ENCODE measurements at places on chromosomes 11 and 22. TPM values are rescaled to one million over a fixed set of nuclear protein-coding genes. Genes with fewer than 3 reads are reported as not detected.
A peak's percentile ranks its signal among the peaks of the same experiment; 100 is the strongest.

DNA sequence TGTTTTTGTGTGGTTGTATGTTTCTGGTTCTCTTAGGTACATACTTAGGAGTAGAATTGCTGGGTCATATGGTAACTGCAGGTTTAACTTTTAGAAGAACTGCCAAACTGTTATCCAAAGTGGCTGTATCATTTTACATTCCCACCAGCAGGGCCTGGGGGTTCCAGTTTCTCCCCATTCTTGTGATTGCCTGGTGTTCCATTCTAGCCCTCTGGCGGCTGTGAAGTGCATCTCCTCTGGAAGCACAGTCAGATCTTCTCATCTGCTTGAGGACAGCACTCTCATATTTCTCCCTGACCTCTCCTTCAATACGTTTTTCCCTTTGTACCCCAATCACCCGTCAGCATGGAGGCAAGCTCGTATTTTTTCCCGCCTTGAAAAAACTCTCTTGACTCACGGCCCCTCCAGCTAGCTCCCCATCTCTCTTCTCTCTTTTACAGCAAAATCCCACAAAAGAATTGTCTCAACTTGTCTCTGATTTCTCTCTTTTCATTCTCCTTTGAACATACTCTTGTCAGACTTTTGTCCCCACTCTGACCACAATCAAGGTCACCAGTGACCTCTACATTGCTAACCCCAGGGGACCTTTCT is 56.8 kb upstream of the THY1 start:
- peak; percentile 8 for DNase-seq

DNA sequence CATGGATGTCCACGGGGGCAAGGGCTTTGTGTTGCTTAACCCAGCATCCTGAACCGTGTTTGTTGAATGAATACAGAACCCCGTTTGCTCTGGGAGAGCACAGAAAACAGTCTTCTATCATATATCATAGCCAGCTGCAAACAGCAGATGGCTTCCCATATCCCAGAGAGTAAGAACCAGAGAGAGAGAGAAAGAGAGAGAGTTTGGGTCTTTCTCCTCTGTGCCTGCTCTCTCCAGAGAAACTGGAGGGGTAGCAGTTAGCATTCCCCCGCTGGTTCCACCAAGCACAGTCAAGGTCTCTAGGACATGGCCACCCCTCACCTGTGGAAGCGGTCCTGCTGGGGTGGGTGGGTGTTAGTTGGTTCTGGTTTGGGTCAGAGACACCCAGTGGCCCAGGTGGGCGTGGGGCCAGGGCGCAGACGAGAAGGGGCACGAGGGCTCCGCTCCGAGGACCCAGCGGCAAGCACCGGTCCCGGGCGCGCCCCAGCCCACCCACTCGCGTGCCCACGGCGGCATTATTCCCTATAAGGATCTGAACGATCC is 440 bp upstream of the TIMP3 start:
- DNase-seq: no peak

DNA sequence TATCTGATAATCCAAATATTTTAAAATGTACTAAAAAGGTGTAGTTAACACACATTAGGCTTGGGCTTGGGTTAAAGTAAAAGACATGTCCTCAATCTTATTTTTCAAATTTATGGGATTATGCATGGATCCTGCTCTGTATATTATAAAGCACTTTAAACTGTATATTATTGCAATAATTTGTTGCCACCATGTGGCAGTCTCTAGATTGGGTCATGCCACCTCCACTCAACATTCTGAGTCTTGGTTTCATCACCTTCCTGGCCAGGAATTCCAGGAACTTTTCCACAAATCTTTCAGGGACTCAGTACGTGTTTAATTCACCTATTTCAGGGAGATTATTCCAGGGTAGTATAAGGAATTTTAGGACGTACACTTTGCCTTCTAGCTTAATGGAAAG is 695.5 kb downstream of the FAM181B start:
- no peak for DNase-seq

DNA sequence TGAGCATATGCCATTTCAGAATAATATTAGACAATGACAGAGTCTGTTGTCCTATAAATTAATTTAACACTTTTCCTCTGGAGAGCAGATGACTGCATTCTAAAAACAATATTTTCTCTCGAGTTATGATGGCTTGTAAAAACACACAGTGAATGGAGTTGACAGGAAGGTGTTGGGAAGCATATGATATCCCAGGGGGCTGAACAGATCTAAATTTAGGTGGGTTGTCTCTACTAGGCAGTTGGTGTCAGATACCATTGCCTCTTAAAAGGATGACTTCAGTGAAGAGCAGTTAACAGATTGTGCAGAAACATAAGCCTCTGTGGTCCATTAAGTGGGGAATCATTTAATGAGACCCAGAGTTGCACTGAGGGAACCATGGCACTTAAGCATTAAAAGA is 30.7 kb downstream of the SVIP start:
- no peak for DNase-seq

- no peak for DNase-seq
Measured at GRCh38 chr11:100932474-100933100, 197.0 kb downstream of the PGR start.

GRCh38 chr11:86218125-86219084 is 26.1 kb upstream of the EED start:
- no peak for DNase-seq

Gene PLCB3
- 14.7 TPM for total RNA-seq

DNA sequence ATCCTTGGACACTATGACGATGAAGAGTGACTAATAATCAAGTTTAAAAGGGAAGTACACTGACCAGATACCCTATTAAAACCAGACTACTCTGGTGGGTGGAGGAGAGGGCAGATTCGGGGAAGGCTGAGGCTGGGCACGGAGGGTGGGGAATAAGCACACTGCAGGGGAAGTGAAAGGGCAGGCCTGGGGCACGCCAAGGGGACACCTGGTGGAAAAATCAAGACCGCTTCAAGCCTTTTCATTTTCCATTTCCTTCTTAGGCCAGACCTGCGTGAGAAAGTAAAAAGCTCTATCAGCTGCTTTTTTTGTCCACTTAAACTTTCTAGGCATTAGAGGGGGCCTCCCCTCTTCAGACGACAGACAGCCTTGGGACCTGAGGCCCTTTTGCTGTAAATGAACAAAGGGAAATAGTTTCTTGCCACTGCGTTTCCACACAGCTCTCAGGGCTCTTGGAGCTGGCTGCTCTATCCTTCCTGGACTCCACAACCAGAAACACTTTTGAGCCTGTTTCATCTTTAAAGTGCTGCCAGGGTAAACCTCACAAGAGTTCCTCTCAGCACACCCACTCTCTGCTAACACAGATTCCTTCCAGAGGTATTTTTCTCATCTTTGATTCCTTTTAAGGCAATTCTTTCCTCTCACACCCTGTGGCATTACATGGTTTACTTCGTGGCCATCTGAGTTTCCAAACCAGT is 25.0 kb upstream of the SERPIND1 start:
- no peak for DNase-seq

DNA sequence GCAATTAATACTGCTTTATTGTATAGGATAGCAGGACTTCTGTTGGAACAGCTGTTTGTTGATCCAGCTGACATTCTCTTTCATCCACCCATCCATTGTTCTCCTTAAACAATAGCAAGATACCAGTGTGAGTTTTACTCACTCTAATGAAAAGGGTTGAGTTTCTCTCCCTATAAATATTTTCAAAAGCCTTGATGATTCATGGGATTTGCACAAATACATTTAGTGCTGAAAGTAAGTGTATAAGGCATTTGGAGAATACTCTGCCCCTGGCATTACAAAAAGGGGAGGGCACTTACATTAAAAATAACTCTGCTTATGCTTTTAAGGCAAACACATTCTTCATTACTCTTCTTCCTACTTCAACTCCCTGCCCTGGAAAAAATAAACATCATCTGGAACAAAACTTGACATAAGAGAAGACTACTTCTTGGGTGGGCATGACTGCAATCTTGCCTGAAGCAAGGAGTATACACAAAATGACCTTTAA is 634.9 kb downstream of the METTL15 start:
- no peak for DNase-seq

Gene SCN3B
- 1.5 TPM for total RNA-seq

GRCh38 chr11:111448831-111449557 is 63.2 kb downstream of the BTG4 start:
- no peak for DNase-seq

- no peak for DNase-seq
Measured at GRCh38 chr11:44575288-44575672, 9.8 kb downstream of the CD82 start.

DNA sequence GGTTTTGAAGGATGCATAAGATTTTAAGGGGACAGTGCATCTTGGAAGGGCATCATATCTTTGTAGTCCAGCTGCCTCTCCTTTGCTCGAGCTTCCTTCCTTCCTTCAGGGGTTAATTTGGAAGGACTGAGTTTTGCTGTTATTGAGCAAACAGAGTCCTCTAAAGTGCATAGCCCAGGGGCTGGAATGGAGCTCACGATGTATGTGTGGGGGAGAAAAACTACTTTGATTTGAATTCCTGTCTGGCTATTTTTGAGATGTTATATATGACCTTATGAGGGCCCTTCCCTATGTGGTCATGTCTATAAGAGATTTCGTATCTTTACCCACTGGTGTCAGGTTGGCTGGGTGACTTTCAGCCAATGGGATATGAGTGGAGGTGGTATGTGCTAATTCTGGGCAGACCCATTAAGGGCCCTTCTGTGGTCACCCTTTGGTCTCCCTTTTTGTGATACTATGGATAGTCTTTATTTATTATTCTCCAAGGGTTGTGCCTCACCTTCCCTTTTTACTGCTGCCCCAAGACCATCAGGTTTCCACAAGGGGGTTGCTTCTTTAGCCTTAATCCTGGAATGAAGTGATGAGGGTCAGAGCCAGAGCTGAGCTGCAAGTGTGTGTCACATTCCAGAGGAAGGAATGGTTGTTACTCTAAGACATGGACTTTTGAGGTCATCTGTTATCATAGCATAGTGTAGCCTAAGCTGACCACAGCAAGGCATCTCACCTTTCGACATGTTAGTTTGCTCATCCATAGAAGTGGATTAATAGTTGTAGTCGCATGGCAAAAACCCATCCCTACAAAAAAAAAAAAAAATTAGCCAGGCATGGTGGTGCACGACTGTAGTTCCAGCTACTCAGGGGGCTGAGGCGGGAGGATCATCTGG is 54.6 kb downstream of the LRRC74B start:
- no peak for DNase-seq

- no peak for DNase-seq
Measured at GRCh38 chr11:108177570-108177969, 44.9 kb downstream of the NPAT start.

DNA sequence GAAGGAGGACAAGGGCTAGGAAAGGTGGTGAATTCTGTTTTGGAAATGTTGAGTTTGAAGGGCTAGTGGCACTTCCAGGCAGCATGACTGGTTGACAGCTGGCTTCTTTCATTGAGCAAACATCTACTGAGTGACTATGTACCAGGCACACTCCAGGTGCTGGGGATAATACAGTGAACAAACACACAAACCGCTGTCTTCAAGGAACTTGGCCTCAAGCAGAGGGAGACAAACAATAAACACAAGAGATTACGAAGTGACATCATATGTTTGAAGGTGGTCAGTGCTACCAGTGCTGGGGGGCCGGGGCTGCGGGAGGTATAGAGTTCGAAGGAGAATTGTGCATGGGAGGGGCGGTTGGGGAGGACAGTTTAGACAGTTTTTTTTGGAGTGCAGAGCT is 197.0 kb upstream of the SORL1-AS1 start:
- no peak for DNase-seq

Gene KRTAP5-2
- total RNA-seq: not detected

Gene SYT9
- total RNA-seq: 0.13 TPM

- no peak for DNase-seq
Measured at GRCh38 chr11:3959903-3960265, 104.4 kb downstream of the STIM1 start.

DNA sequence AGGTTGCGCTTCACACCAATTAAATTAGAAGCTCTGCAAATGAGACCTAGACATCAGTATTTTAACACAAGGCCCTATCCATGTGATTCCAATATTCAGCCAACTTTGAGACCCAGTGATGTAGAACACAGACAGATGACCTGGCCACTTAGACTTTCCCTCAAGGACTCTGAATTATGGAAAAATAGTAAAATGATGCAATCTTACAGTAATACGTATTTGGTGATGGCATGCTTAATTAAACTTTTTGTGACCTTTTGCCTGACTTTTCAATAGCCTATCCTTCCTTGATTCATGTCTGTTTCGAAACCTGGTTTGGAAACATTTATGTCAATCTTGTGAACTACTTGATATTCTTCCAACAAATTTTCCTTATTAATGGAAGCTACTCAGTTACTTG is 521.2 kb downstream of the KCNA4 start:
- DNase-seq: no peak

- no peak for DNase-seq
Measured at GRCh38 chr11:75816561-75817239, 1.7 kb downstream of the UVRAG start.

Gene KCNJ1
- total RNA-seq: not detected

DNA sequence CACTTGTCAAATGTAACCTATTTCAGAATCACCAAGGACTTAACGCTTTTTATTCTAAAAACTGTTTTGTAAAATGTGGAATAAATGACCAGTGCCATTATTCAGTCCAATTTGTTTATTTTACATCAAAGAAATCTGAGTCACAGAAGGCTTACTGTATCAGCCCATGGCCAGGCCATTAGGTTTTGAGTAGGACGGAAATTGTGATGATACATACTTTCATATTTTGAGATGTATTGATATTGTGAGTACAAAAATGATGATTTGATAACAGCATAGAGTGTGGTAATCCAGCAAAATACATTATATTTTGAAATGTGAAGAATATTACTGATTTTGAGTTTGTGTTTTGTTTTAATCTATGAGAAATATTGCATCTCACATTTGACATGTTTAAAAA is 81.1 kb downstream of the PIWIL3 start:
- DNase-seq: no peak

Gene PKNOX2
- 2.7 TPM for total RNA-seq

DNA sequence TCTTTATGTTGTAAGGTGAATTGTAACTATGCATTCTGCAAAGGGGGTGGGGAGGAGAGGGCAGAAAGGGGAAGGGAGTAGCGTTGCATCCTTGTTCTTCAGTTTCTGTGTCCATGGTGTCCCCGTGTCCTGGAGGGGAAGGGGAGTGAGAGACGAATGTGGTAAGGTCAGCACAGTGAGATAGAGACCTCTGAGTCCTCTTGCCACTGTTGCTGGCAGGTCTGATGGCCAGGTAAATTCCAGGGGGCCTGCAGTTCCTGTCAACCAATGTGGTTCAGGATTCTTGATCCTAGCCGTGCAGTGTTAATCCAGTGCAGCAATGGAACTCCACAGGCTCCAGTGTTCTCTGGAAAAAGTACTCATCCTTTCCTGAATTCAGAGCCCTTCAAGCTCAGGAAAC is 14.6 kb upstream of the ADSL start:
- no peak for DNase-seq

GRCh38 chr11:11448626-11449025 is 95.6 kb upstream of the CSNK2A3 start:
- no peak for DNase-seq
